Kidney capillary endothelial cell (primary cell): ENCODE measurements at places on chromosomes 12 and 14.

- no peak for DNase-seq
Measured at GRCh38 chr14:91349481-91350074, 68.0 kb downstream of the CCDC88C start.

- DNase-seq: no peak
Measured at GRCh38 chr14:100864960-100865681, 38.4 kb downstream of the RTL1 start.

DNA sequence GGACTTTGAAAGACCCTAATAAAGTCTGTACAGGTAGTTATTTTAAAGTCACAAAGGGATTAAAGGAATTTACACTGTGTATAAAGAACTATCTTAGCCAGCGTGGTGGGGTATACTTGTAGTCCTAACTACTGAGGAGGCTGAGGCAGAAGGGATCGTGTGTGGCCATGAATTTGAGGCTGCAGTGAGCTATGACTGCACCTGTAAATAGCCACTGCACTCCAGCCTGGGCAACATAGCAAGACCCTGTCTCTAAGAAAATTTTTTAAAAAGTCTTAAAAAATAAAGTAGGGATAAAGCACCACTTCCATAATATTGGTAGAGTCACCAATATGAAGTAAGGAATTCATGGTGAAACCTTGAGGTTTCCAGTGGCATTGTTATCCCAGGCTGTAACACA is 18.1 kb downstream of the ACVR1B start:
- no peak for DNase-seq

GRCh38 chr12:132323171-132324010 is 6.0 kb downstream of the GALNT9 start:
- peak; percentile 18 for DNase-seq

DNA sequence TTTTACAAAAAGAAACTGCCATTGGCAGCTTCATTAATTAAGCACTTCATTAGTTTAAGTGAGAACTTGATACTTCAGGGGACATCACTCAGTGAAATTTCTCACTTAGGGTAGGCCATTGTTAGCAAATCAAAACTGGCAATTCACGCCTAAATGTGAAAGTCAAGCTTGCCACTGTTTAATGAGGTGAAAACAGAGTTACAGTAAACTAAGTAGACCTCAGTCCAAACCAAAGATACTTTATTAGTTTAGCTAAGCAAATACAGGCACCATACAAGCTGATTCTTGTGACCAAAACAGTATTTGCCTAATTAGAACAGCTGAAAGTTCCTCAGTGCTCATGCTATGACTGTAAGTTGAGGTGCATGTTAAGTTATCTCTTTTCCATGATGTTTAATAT is 176.5 kb upstream of the CPNE8 start:
- no peak for DNase-seq

GRCh38 chr12:58592475-58593207 is 327.7 kb downstream of the LRIG3 start:
- DNase-seq: no peak
